Activated CD4-positive, alpha-beta memory T cell treated with anti-CD3 and anti-CD28 coated beads for 36 hours (primary cell): ENCODE measurements at places on chromosomes 6 and 20. TPM values are rescaled to one million over a fixed set of nuclear protein-coding genes. Genes with fewer than 3 reads are reported as not detected.

DNA sequence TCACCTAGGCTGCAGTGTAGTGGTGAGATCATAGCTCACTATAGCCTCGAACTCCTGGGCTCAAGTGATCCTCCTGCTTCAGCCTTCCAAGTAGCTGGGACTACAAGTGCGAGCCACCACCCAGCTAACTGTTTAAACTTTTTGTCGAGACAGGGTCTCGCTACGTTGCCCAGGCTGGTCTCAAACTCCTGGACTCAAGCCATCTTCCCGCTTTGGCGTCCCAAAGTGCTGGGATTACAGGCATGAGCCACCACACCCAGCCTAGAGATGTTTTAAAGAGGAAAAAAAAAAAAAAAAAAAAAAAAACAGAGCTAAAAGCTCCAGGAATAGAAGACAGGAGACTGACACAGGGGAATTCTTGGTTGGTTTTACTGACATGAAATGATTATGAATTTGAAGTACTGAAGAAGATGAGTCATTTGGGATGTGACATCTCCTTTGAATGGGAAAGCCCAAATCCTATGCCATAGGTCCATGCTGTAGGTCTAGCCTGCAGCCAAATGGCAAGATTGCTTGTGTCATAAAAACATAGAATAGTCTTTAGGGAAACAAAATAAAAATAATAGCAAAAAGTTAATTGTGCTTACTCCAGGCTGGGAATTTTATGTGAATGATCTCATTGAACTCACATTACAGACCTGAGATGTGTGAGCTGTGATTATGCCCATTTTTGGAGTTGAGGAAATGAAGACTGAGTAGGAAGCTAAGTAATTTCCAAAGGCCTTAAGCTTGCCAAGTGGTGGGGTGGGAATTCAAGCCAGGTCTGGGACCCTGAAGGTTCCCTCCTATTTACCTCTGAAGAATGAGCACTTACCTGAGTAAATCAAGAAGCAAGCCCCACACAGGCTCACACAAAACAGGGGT lies 24.3 kb upstream of the NHSL1 start:
- no peak for DNase-seq
- no peaks in the 10 kb centered on the region for H3K4me1 ChIP-seq
- H3K27ac ChIP-seq: no peak overlapping the region
- no peak overlapping the region for H3K4me3 ChIP-seq
- H3K27me3 ChIP-seq: peaks cover 7% of the 10 kb centered on the region

DNA sequence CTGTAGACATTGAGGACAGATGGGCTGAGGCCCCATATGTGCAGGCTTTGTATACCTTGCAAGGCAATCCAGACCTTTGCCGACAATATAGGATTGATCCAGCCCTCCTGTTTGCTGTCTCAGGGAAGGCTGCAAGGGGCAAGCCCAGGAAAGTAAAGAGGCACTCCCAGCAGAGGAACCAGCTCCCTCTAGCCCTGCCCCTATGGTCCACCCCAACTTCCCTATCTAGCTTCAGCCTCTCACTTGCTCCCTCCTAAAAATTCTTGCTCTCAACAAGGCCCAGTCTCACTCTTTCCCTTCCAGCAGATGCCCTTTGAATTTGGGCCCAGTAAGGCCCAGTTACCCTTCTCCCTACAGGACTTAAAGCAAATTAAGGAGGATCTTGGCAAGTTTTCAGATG lies 92.6 kb downstream of the JARID2 start:
- no peaks in the 10 kb centered on the region for H3K36me3 ChIP-seq
- peak overlapping the region; percentile 0 for H3K27ac ChIP-seq
- H3K4me3 ChIP-seq: no peak overlapping the region
- H3K27me3 ChIP-seq: no peaks in the 10 kb centered on the region

- no peaks in the 10 kb centered on the region for H3K27me3 ChIP-seq
- H3K27ac ChIP-seq: peak overlapping the region; percentile 64
- no peak overlapping the region for H3K4me3 ChIP-seq
- DNase-seq: no peak
Observed at GRCh38 chr6:142874676-142875075, 70.3 kb downstream of the HIVEP2 start.

- H3K27ac ChIP-seq: no peak overlapping the region
- no peaks in the 10 kb centered on the region for H3K4me1 ChIP-seq
- H3K4me3 ChIP-seq: no peak overlapping the region
- no peaks in the 10 kb centered on the region for H3K36me3 ChIP-seq
- peak; percentile 8 for DNase-seq
- no peaks in the 10 kb centered on the region for H3K27me3 ChIP-seq
Observed at GRCh38 chr6:80638213-80639055, 532.0 kb downstream of the BCKDHB start.

DNA sequence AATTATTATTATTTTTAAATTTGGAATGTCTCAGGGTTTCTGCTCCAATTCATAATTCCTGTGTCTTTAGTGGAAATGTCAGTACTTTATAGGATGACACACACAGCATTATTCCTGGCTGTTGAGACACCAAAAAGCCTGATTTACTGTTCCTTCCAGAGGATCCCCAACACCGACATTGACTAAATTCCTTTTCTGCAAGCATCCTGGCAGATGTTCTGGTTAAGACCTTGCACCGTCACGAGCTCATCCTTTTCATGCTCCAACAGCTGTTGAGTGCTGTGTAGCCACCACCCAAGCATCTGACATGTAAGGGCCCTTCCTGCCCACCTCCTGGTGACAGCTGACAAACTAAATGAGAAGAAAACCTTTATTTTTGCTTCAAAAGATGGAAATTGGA lies 284.3 kb upstream of the SULF2 start:
- H3K27me3 ChIP-seq: peaks cover 10% of the 10 kb centered on the region
- H3K36me3 ChIP-seq: no peaks in the 10 kb centered on the region
- no peak overlapping the region for H3K4me3 ChIP-seq
- H3K27ac ChIP-seq: no peak overlapping the region
- no peak for DNase-seq

- H3K36me3 ChIP-seq: no peaks in the 10 kb centered on the region
- H3K27ac ChIP-seq: no peak within 1 kb of the TSS
- H3K4me1 ChIP-seq: peaks cover 10% of the 10 kb centered on the region
- DNase-seq: no peak
- peak within 1 kb of the TSS; percentile 73 for H3K4me3 ChIP-seq
Observed at GRCh38 chr6:17987447-17987696, at the start of gene KIF13A. TSS of gene KIF13A (minus strand) at chr6:17987635. CDS start at chr6:17987463, 172 bp downstream.

DNA sequence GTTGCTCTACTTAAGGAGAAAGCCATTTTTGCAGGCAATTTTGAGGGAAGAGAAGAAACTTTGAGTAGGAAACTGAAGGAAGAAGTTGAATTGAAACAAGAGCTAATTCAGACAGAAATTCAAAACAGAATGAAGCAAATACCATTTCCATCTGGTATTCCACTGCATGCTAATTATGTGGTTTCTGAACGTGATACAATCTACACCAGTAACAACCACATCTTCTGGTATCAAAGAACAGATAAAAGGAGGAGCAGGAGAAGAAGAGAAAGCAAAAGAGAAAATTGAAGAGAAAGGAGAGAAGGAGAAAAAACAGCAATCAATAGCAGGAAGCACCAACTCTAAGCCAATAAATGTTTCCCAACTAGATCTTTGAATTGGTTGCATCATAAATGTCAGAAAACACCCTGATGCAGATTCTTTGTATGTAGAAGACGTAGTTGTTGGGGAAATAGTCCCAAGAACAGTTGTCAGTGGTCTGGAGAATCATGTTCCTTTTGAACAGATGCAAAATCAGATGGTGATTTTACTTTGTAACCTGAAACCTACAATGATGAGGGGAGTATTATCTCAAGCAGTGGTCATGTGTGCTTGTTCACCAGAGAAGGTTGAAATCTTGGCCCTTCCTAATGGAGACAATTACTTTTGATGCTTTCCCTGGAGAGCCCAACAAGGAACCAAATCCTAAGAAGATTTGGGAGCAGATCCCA lies 132.4 kb downstream of the MACROD2 start:
- H3K4me1 ChIP-seq: no peaks in the 10 kb centered on the region
- H3K27me3 ChIP-seq: no peaks in the 10 kb centered on the region
- H3K36me3 ChIP-seq: no peaks in the 10 kb centered on the region

GRCh38 chr20:61525781-61526431 lies 273.8 kb downstream of the CDH4 start:
- H3K4me3 ChIP-seq: no peak overlapping the region
- no peaks in the 10 kb centered on the region for H3K36me3 ChIP-seq
- DNase-seq: no peak
- H3K4me1 ChIP-seq: no peaks in the 10 kb centered on the region
- no peaks in the 10 kb centered on the region for H3K27me3 ChIP-seq
- H3K27ac ChIP-seq: no peak overlapping the region

DNA sequence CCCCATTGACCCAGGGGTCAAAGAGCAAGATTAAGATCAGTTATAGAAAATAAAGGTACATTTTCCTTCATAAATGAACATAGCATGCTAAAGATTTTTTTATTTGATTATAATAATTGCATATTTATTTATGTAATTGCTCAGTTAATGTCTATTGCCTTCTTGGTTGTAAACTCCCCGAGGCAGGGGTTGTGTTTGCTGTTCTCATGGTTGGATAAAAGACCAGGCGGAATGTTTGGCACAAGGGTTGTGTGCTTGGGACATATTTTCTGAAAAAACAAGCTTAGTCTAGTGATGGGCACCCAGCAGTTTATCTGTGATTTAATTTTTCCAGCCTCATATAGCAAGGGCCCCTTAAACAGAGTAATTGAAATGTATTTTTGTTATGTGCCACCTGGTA lies 47.5 kb upstream of the ZFP64 start:
- H3K27me3 ChIP-seq: peaks cover 2% of the 10 kb centered on the region
- H3K4me3 ChIP-seq: no peak overlapping the region
- no peaks in the 10 kb centered on the region for H3K4me1 ChIP-seq
- no peaks in the 10 kb centered on the region for H3K36me3 ChIP-seq
- DNase-seq: no peak

DNA sequence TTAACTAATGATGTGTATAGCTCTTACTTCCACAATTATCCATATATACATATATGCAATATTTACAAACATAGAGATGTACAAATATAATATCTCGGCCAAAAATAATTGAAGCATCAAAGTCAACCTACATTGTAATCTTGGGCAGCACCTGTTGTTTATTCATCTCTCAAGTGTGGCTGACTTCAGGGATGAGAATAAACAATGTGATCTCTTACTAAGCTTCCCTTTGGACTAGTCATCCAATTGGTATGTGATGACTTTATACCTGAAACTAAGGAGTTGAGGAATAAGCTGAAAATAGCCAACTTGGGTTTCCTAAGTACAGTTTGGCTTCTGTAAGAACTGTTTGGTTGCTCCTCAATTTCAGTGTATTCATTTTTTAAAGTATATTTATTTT lies 256.6 kb downstream of the KHDC1L start:
- no peak overlapping the region for H3K27ac ChIP-seq
- no peak for DNase-seq
- no peaks in the 10 kb centered on the region for H3K27me3 ChIP-seq
- no peaks in the 10 kb centered on the region for H3K36me3 ChIP-seq

DNA sequence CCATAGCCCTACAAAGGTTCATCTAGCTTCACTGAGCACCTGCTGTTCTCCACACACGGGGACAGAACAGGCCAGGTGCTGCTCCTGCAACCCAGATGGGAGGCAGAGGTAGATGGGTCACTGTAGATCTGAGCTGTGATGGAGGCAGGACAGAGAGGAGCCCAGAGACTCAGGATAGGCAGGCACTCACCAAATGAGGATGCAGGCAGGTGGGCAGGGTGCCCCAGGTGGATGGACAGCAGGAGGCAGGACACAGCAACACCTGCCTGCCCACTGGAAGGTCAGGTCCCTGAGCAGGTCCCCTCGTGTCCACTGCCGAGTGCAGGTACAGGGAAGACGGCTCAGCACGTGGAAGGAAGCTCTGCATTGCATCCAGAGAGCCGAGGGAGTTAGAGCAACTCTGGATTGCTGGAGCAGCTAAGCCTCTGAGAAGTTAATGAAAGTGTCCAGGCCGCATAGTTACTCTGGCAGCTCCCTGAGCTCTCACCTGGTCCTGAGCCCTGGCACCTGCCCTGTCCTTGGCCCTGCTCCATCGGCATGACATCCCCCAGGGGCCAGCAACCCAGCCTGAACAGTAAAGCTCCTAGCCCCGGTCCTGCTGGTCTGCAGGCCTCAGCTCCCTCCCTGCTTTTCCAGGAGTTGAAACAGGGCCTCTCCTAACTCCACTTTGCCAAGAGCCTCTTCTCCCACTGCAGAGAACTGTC lies 4.9 kb upstream of the YTHDF1 start:
- H3K27me3 ChIP-seq: no peaks in the 10 kb centered on the region
- H3K4me1 ChIP-seq: peaks cover 6% of the 10 kb centered on the region
- no peak for DNase-seq

GRCh38 chr6:104711371-104711770 lies 148.3 kb downstream of the HACE1 start:
- no peaks in the 10 kb centered on the region for H3K27me3 ChIP-seq
- H3K4me1 ChIP-seq: peaks cover 2% of the 10 kb centered on the region
- no peak for DNase-seq
- H3K4me3 ChIP-seq: no peak overlapping the region
- H3K36me3 ChIP-seq: no peaks in the 10 kb centered on the region

GRCh38 chr6:160455541-160456213 lies 107.5 kb downstream of the SLC22A3 start:
- peaks cover 7% of the 10 kb centered on the region for H3K27me3 ChIP-seq
- H3K4me3 ChIP-seq: no peak overlapping the region
- peak; percentile 78 for DNase-seq
- H3K36me3 ChIP-seq: peaks cover 3% of the 10 kb centered on the region

DNA sequence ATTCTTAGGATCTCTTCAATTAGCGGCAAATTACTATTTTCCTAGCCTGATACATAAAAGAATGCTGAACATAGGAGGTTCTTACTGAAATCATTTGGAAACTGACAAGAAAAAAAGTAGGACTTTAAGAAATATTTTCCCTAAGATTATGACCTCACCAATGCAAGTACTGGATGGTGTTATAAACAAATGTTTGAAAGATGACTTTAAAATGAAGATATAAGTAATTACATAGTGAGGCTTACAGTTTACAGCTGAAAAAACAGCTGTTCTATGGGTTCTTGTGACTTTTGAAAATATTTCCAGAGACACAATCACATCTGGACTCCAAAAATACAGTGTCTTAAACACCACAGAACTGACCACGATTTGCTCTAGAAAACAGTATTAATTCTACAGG lies 64.9 kb downstream of the ADAT2 start:
- no peak for DNase-seq
- H3K27ac ChIP-seq: no peak overlapping the region
- H3K4me1 ChIP-seq: no peaks in the 10 kb centered on the region
- H3K36me3 ChIP-seq: no peaks in the 10 kb centered on the region
- H3K4me3 ChIP-seq: no peak overlapping the region

DNA sequence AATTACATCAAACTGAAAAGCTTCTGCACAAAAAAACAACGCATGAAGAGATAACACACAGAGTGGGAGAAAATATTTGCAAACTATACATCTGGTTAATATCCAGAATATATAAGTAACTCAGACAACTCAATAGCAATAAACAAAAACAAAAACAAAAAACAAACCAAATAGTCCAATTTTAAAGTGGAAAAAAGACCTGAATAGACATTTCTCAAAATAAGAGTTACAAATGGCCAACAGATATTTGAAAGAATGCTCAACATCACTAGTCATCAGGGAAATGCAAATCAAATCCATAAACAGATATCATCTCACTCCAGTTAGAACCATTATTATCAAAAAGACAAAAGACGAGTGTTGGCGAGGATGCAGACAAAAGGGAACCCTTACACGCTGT lies 28.8 kb upstream of the TOP1 start:
- DNase-seq: no peak
- H3K27me3 ChIP-seq: no peaks in the 10 kb centered on the region
- no peaks in the 10 kb centered on the region for H3K36me3 ChIP-seq
- H3K27ac ChIP-seq: no peak overlapping the region
- H3K4me3 ChIP-seq: no peak overlapping the region
- H3K4me1 ChIP-seq: peaks cover 29% of the 10 kb centered on the region

Gene PXDC1
- total RNA-seq: 3.9 TPM

Gene ARID1B
- total RNA-seq: 39.0 TPM

Gene CST2
- not detected for total RNA-seq

Gene PRRT1
- total RNA-seq: 0.36 TPM

Gene BPIFB4
- not detected for total RNA-seq

Gene OGFR
- total RNA-seq: 39.0 TPM

Gene POU3F2
- total RNA-seq: not detected

Gene BPIFA1
- total RNA-seq: not detected

Gene PSMF1
- 149 TPM for total RNA-seq
